Caki2 (cell line): ENCODE measurements at places on chromosomes 11 and 22.

DNA sequence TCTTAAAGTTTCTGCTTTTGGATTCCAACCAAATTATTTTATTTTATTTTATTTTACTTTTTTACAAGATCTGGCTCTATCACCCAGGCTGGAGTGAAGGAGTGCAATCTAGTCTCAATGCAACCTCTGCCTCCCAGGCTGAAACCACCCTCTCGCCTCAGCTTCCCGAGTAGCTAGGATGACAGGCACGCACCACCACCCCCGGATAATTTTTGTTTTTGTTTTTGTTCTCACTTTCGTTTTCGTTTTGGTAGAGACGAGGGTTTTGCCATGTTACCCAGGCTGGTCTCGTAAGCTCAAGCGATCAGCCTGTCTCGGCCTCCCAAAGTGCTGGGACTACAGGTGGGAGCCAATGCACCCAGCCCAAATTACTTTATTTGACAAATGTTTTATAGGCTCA lies 219.8 kb downstream of the ETS1 start:
- DNase-seq = no peak

DNA sequence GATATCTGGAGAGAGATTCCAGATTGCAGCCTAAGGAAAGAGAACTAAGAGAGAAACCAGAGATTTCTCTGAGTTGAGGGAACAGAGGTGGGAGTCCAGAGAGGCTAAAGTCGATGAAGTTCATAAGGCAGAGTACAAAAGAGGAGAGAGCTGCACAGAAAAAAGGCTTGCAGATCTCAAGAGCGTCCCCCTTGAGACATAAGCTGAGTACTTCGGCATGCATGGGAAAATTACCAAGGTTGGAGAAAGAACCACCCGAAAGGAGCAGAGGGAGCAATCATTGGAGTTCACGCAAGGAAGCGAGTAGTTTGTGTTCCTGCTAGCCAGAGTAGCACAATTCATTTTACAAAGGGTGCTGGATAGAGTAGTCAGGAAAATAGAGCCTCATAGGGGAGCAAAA lies 293.5 kb downstream of the TMEM135 start:
- no peak for DNase-seq

GRCh38 chr11:133206313-133207005 lies 325.8 kb downstream of the OPCML start:
- no peak for DNase-seq

DNA sequence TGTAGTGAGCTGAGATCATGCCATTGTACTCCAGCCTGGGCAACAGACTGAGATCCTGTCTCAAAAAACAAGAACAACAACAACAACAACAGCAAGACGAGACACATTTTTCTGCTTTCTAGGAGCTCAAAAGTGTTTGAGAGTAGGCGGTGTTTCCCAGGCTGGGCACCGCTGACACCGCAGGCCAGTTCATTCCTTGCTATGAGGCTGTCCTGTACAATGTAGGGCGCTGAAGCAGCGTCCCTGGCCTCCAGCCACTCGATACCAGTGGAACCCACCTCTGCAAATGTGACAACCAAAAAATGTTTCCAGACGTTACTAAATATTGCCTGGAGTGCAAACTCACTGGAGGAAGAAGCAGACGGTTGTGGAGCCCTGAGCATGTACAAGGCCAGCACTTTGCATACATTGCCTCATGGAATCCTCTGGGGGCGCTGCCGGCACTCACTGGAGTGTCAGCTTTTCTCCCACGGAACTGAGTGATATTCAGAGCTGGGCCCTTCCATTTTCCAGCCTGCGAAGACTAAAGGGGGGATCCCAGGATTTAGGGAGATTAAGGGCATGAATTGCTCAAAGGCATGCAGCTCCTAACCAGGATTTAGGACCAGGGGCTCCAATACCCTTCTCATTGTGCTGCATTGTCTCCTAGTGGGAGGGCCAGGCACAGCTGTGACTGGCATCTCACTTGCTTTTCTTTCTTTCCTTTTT lies 5.8 kb upstream of the MIEF1 start:
- DNase-seq = peak; percentile 22

- DNase-seq = no peak
Measured at GRCh38 chr11:103266167-103266831, 157.1 kb downstream of the DYNC2H1 start.

- DNase-seq = no peak
Measured at GRCh38 chr11:75903276-75903675, 88.3 kb downstream of the UVRAG start.

DNA sequence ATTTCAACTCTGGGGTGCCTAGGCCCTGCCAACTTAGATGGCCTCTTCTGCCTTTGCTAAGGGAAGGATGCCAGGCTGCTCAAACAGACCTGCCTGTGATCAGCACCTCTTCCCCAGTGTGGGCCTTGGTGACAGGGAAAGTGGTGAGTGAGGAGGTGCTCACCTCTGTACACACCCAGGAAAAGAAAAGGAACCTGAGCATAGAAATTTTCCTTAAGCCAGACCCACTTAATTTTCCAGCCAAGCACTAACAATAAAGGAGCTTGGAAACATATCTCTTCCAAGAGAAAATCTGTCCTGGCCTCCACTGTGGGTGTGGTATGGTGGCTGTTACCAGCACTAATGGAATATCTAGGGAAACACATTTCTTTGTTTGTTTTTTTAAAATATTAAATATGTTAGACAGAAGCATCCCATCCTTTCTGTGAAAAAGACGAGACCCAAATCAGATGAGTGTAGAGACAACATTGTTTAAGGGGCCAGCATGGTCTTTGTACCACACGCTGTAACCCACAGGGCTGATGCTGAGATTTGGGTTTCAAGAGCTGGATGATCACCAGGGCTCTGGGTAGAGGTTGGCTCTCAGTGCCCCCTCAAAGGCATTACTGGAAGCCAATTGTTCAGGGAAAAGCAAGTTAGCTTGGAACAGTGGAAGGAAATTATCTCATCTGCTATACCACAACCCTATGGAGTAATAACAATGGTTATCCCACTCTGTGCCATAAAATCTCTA lies 472.2 kb downstream of the INSC start:
- DNase-seq = no peak

GRCh38 chr11:66906061-66906733 lies 49.3 kb downstream of the LRFN4 start:
- DNase-seq = no peak

GRCh38 chr22:32781695-32782094 lies 19.8 kb upstream of the TIMP3 start:
- DNase-seq = no peak

GRCh38 chr22:18024956-18025720 lies 777 bp upstream of the MICAL3 start:
- no peak for DNase-seq

DNA sequence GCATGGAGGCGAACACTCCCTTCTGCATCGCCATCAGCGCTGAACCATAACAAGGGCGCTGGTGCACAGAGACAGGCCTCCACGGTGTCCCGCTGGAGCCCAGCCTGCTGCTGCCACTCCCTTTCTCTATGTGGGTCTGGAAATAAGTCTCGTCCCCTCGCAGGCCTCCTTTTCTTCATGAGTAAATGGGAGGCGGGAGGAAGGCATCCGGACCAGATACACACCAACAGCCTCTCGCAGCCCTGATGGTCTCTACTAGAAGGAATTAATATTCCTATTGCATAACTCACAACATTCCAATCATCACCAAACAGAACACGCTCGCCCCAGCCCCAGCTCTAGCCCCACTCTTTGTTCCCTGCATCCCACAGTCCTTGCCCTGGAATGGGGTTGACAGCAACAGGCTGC lies 14.9 kb downstream of the RASD2 start:
- DNase-seq = peak; percentile 34

- no peak for DNase-seq
Measured at GRCh38 chr11:108734283-108734682, 69.4 kb downstream of the DDX10 start.

DNA sequence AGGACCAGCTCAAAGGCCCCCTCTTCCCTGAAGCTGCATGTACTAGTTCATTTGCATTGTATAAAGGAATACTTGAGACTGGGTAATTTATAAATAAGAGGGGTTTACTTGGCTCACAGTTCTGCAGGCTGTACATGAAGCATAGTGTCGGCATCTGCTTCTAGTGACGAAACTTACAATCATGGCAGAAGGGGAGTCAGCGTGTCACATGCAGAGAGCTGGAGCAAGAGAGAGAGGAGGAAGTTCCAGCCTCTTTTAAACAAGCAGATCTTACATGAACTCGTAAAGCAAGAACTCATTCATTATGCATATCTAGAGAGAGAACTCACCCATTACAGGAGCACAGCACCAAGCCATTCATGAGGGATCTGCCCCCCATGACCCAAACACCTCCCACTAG lies 7.1 kb upstream of the HMGXB4 start:
- DNase-seq = no peak

DNA sequence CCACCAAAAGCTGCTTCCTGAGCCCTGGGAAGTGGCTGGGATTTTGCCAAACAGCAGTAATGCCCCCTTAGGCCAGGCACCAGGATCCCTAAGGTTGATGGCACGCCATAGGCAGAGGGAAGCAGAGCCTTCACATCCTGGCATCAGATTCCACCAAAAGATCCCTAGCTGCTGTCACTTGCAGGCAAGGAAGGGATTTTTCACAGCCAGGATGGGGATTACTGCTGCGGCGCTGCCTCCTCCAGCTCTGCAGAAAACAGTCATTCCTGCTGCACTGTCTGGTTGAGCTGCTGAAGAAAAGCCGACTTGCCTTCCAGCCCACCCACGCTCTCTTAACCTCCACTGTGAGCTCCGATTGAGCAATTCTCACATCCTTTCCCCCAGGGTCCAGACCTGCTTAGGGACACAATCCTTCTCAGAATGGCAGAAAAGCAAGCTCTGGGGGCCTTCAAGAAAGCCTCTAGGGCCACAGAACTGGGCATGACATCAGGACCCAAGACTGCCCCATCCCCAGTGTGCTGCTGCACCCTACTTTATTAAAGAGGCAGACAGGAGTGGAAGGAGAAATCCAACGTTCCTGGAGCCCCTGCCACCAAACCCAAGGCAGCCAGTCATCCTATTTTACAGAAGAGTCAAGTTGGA lies 19.9 kb downstream of the SYN3 start:
- no peak for DNase-seq

DNA sequence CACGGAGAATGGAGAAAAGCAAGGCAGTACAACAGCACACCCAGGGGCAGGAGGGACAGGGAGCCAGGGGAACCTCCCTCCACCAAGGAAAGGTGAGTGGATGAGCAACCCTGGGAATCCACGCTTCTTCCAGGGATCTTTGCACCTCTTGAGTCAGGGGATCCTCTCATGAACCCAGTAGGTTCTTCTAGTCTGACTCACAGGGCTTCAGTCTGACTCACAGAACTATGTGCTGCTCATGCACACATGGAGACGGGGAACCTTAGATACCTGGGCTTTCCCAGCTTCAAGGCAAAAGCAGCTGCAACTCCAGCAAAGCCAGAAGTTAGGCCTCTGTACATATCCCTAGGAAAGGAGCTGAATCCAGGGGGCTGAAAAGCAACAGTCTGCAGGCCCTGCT lies 1021.4 kb upstream of the TENM4 start:
- no peak for DNase-seq

DNA sequence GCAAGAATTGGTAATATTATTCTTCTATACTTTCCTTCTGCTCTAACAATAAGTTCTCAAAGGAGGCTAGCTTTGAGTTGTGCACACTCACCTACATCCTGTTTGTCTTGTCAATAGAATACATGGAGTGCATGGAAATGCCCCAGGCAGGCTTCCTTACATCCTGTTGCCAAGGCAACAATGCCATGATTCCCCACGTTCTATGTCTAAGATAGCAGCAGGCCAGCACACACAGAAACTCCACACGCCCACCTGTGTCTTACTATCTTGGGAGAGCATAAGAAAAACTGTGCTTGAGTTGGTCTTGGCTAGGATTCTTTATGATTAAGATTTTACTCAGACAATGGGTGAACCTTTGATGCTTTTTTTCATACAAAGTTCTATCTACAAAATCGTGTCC lies 379.2 kb downstream of the AASDHPPT start:
- no peak for DNase-seq

- no peak for DNase-seq
Measured at GRCh38 chr11:130798280-130798679, 118.0 kb downstream of the SNX19 start.

GRCh38 chr11:114080769-114081168 lies 21.3 kb downstream of the ZBTB16 start:
- DNase-seq = no peak

DNA sequence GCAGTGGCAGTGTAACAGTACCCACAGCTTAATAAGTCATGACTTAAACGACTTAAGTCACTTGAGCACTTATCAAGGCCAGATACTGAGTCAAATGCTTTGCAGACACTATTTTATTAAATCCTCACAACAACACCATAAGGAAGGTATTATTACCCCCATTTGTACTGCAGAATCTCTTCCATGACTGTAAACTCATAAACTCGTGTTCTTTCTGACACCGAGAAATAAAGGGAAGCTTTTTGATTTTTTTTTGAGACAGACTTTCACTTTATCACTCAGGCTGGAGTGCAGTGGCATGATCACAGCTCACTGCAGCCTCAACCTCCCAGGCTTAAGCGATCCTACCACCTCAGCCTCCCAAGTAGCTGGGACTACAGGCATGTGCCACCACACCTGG lies 103.8 kb downstream of the ABTB2 start:
- DNase-seq = no peak

DNA sequence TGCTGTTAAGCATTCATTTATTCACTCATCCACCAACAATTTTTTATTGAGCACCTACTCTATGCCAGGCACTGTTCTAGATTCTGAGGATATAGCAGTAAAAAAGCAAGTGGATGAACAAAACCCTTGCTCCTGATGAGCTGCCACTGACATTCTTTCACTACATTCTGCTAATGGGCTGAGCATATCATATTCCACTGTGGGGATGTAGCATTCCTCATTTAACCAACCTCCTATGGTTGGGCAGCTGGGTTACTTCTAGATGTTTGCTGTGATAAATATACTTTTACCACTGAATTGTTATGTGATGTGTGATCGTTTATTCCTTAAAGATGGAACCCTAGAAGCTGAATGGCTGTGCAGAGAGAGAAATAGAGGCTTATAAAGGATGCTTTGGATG lies 176.9 kb downstream of the MN1 start:
- no peak for DNase-seq

DNA sequence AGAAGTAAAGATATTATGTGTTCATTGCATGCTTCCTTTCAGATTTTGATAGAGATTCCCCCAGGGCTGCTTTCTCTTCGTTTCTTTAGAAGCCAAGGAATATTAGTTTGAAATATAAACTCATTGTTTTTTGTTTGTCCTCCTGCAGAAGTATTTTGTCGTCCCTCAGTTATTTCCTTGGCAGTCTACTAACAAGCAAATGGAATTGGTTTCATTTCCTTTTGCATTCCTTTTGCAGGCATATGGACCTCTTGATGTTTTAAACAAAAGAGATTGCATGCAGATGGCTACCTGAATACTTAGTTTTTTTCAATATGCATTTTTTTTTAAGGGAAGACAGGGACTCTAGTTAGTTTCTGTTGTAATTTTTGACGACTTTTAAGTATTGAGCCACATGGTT lies 62.2 kb downstream of the BCL2L13 start:
- no peak for DNase-seq

- peak; percentile 93 for DNase-seq
Measured at GRCh38 chr22:20020533-20021195, at the start of gene TANGO2. TSS of gene TANGO2 (plus strand) at chr22:20021110. CDS start at chr22:20036799, 15,689 bp downstream.
